ENCODE measurements at places on chromosomes 3 and 15.

DNA sequence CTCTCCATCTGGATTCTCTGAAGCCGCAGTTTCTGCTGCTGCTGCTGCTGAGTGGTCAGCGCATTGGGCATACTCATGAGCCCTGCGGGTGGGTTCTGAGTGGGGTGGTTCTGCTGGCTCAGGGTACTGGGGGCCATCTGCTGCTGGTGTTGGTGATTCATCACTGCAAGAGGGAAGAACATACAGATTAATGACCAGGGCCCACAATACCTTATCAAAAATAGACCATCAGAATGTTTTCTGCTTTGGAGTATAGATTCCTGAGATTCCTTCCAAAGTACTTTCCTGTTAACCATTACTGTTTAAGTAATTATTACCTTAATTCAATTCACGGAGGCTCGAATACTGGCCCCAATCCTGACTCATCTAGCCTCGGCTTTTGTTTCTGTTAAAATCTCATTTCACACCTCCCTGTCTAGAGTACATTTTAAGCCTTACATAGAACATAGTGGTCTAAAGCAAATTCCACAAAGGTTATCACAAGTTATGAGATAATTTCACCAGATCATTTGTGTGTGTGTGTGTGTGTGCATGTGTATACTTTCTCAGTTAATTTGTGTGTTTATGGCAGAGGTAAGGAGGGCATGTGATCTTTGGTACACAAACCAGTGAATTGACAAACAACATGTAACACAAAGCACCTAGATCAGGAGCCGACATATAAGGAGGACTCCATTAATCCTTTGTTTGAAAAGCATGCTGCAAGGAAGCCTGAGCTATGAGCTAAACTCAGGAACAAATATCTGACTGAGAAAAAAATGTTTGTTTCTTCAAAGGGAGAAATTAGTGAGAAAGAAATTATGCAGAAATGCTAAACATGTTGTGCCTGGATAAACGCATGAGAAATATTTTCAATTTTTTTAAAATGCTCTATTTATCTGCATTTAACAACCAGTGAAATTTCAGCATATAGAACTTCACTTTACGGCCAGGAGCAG is 68.1 kb downstream of the TM4SF4 start:
- no peak for DNase-seq

DNA sequence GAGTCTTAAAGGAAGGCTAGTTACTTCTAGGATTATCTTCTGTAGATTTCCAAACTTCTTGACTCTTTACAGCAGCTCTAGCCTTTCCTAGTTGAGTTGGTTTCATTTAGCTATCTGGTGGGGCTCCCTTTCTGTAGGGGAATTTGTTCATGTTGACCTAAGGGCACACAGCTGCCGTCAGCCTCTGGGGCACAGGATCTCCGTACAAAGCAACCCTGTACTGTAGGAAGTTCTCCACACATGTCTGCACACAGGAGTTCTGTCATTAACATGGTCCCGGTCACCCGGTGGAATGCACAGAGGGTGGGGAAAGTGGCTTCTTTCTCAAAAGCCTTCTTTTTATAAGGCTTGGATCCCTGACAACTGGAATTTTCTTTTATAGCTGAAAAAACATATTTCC is 88.7 kb upstream of the TNIK start:
- no peak for DNase-seq

DNA sequence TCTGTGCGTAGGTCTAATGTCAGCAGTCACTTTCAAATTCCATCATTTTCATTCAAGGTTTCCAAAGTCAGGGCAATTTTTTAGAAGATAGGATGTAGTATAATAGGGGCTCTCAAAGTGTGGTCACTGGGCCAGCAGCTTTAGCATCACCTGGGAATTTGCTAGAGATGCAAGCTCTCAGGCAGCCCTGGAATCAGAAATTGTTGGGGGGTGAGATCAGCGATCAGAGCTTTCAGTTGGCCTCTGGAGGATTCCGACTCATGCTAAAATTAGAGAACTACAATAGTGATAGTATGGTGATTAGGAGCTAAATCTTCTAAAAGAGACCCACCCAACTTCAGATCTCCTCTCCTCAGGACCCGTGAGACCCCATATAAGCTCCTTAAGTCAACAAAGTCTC is 2.4 kb upstream of the FRMD4B start:
- no peak for DNase-seq

- DNase-seq, result no peak
Measured at GRCh38 chr3:64675687-64676247, 12.0 kb downstream of the ADAMTS9 start.

GRCh38 chr3:186099178-186099577 is 9.7 kb downstream of the ETV5 start:
- DNase-seq, result no peak

All from NT2/D1 (cell line).